WERI-Rb-1 (cell line): ENCODE measurements at places on chromosomes 3 and 15.

GRCh38 chr3:56762718-56763117, 39.0 kb downstream of the ARHGEF3 start:
- DNase-seq: no peak

DNA sequence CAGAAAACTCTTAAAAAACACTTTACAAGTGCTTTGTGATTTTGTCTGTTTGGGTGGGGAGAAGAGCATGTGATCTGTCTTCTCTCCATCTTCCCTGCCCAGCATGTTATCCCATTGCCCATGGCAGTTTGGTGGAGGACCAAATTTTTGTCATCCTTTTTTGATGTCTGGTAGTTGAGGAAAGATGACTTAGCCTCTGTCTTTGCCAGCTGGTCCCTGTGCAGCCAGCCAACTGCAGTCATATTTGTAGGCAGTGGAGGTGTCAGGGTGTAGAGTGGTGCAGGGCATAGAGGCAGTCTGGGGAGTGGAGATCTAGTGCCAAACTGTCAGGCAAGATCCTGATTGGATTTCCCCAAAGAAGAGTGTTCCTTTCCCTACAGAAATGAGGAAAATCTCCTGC, 40.7 kb downstream of the GASK1A start:
- DNase-seq: no peak

DNA sequence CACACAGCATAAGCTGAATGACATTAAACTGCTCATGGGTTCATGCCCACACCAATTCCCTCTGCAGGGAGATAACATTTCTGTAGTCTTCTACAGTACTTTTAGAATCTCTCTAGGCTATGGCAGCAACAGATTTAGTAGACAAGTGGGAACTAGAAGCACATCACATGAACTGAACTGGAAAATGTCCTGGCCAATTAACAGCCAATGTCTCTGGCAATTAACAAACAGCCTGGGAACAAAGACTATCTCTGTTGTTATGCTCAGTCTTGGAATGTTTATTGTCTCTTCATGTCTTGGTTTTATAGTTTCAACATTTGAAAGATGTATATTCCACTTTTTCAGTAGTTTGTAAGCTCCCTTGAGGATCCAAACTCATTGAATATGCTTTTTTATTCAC, 523.2 kb upstream of the NAALADL2 start:
- DNase-seq: no peak

DNA sequence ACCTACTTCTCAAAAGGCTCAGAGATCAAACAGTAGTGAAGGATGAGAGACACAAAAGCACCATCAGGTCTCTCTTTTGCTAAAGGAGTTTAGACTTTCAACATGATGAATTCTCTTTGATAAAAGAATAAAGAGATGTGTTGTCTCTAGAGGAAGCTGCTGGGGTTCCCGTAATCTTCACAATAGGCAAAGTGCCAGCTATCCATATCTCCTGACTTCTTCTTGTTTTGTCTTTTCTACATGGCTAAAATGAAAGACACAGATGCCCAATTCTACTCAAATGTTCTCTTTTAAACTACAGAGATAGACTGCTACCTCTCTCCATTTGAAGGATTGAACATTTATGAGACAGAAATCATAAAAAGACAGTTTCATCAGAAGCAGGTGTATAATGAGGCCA, 38.4 kb upstream of the TUSC7 start:
- no peak for DNase-seq

DNA sequence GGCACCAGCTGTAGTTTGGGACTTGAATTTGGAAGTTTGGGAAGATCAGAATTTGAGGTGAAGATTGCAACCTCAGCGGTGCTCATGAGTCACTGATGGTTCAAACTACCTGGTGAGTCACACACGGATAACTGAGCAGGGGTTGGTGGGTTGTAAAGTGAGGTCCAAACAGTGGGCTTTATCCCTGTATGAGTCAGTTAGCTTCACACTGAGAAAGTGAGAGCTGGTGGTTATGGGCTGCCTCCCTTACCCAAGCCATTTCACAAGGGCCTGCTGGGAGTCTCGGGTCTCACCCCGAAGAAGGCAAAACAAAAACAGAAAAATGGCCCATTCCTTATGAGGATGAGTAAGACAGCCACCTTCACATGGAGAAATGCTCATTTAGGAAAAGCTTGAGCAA, 77.0 kb downstream of the ITGA11 start:
- no peak for DNase-seq

DNA sequence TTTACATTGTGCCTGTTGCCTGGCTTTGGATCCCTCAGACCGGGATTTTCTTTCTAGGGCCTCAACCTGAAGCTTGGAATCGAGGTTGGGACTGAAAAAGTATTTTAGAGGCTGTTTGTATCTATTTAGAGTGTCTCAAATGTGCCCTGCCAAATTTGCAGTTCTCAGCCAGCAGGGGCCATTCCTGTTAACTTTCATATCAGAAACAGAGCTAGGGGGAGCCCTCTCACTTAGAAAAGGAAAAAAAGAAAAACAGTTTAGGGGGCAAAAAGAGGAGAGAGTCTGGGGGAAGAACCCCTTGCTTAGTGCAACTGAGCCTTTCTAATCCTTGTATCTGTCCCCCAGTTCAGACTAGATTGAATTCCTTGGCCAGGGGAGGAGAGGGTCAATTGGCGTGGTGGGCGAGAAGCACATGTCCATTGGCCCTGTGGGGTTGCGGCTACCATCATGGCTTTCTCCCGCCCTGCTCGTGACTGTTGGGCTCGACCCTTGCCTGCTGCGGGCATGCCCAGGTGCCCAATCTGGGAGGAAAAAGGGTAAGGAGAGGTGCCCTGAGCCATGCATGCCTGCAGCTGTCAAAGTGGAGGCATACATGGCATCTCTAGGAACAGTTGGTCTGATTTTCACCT, 101.6 kb downstream of the CFAP44 start:
- no peak for DNase-seq

DNA sequence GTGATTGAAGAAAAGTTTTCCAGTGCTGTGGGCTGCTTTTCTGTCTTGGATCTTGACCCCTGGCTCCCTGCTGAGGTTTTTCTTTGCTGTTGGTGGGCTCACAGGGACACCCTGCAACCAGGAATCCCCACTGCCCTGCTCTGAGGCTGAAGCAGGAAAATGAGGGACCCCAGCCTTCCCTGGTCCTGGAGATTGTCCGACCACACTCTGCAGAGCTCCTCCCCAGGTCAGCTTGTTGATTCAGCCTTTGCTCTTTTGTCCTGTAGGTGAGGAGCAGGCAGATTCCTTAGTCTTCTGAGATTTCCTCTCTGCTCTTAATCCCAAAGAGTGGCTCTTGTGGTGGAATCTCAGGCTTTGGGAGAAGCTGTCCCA, 194.5 kb downstream of the RPLP1 start:
- no peak for DNase-seq

DNA sequence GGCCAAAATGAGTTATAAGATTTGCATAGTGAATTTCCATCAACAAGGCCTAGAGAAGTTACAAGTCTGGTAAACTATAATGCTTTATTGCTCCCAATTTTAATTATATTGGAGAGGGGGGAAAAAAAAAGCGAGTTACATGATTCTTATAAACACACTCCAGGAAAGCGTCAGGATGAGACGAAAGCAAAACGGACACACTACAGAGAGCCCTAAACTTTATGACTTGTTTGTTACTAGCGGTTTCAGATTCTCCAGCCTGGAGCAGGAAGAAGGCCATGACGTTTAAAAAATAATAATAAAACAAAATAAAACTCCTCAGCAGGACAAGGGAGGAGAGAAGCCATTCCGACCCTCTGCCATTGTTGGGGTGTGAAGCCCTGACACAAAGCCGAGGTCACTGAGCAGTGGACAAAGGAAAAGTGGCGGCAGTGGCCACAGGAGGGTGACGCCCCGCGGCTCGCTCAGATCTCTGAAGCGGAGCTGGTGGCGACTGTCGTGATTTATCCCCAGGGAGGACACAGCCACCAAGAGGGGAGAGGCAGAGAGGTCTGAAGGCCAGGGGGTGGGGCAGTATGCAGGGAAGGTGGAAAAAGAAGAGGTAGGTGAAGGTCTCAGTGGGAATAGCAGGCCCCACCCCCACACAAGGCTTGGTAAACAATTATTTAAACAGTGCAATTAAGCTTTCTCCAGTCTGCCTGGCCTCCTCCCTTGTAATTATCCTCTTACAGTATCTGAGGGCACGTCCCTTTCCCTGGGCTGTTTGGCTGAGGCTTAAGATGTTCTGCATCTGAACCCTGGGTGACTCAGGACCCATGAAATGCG, 45.3 kb downstream of the ADAMTS9 start:
- DNase-seq: peak; percentile 67

GRCh38 chr3:160006282-160007163, 17.9 kb downstream of the IL12A start:
- DNase-seq: peak; percentile 50

- DNase-seq: no peak
Observed at GRCh38 chr3:72369681-72370080, 478.6 kb downstream of the SHQ1 start.

DNA sequence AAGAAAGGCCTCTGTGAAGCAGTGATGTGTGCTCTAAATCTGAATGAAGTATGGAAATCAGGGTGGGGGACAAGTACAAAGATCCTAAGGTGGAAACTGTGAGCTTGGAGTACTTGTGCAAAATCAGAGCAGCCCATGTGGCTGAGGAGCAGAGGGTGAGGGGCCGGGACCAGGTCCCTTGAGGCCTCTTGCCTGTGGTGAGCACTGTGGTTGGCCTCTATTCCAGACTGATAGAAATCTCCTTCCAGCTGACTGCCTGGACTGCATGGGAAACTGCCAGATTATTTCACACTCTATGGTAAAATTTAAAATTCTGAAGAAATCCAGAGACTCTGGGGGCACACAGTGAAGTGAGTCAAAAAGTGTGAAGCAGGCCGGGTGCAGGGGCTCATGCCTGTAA, 81.4 kb downstream of the TM4SF4 start:
- DNase-seq: no peak

DNA sequence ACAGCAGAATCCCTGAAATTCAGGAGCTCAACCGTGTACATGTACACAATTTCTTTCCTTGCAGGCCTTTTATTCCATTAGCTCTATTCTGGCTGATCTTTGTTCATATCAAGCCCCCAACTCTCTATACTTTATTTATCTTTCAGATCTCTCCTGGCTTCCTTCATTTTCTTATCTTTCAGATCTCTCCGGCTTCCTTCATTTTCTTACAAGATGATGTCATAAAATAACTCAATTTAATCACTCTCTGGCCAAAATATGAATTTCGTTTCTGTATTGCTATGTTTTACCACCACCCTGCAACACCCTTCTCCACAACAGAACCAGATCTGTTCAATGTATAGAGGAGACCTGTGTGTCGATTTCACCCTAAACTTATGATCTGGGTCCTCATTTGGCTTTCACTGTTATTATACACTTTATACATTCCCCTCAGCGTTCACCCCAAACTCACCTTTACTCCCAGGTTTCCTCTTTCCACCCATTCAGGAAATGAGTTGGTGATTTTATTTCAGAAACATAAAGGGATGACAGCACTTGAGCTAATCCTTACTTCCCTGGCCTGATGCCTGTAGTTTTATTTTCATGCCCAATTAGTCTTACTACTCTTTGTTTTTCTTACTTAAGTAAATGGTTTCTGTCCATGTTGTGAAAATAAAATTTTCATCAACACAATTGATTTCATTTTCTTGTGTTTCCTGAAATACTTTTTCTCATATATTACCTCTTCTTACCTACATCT, 195.5 kb downstream of the BCHE start:
- no peak for DNase-seq

DNA sequence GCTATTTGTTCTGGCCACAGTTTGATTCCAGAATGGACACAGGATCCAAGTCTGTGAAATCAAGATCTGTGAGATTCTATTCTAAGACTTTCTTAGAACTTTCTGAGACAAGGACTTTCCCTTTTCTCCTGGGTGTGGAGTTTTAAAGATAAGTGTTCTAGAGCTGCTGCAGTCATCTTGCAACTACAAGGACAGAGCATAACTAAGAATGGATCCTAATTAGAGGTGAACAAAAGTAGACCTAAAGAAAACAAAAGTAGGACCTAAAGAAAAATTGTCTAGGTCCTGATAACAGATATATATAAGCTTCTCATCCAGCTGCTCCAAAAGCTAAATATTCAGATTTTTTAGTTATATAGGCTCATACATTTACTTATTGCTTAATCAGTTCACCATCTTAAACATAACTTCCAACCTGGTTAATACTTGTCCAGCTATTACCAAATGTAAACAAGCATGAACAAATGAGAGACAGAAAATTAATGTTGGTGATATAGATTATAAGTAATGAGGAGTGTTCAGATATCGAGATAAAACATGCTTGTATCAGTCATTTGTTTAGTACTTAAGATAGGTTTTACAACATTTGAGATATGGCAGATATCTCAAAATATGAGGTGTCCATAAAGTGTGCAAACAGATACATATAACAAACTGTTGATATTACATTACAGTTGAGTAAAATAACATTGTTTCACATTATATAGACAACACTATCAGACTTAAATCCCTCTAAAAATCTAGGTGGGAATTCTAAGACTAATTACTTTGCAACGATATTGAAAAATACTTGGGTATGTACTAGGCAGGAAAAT, 75.1 kb downstream of the CD200 start:
- DNase-seq: no peak

DNA sequence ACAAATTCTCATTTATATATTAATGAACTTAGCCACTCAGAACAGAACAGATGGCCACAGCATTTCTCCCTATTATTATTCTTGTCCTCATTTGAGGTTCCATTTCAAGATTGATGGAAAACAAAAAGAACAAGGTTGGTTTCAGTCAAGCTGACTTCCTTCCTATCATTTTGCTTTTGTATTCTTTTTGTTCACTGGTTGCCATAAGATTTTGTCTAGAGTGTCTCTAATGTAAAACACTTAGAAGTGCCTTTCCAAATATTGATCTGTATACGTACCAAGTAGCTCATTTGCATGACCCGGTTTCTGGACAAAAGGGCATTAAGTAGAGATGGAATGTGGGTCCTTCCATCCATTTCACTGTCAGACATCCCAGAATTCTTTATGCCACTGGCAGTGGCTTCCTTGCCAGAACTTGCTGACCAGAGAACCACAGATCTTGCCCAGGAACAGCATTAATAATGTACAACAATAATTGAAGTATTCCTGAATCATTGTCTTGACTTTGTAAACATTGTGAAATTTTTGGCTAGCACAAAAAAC, 63.8 kb downstream of the PEX5L start:
- DNase-seq: no peak

DNA sequence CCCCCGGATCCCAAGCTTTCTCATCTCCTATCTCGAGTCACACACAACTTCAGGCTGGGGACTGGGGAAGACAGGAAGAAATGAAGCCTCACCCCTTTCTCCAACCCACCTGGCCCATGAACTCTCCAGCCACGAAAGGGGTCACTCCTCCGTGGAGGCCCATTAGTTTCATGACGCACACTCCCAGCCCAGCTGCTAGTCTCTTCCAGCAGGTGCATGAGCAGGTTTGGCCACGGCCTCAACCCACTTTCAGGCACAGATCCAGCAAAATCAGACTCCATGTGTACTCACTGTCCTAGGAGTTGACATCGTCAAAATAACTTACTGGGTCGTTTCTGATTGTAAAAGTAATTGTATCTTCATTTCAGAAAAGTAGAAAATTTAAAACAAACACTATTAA, 76.6 kb downstream of the C3orf70 start:
- no peak for DNase-seq

GRCh38 chr3:70150599-70150998, 151.1 kb downstream of the SAMMSON start:
- no peak for DNase-seq
